ENCODE measurements at places on chromosomes 5 and 9. TPM values are rescaled to one million over a fixed set of nuclear protein-coding genes. Genes with fewer than 3 reads are reported as not detected.

- H3K4me1 ChIP-seq, result peaks cover 5% of the 10 kb centered on the region
- H3K27me3 ChIP-seq, result no peaks in the 10 kb centered on the region
- no peak overlapping the region for H3K27ac ChIP-seq
- H3K36me3 ChIP-seq, result peaks cover 20% of the 10 kb centered on the region
- no peak overlapping the region for H3K4me3 ChIP-seq
- no peak for DNase-seq
Measured at GRCh38 chr5:43305948-43306565, 7.2 kb downstream of the HMGCS1 start.

DNA sequence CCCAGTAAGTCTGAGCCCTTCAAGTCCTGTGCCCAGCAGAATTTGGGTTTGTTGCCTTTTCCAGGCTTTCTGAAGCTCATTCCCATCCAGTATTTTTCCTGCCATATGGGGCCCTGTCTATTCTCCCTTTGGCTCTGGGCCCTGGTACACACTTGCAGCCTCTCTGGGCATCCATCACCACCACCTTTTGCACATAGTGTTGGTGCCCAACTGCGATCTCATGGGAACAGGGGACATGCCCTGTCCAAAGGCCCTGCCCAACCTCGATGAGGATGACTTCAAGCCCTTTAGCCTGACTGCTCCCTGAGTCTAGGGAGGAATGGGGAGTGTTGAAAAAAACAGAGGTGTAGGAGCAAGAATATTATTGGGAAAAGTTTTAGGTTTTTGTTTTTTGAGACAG, 11.5 kb downstream of the RGS3 start:
- peaks cover 7% of the 10 kb centered on the region for H3K4me1 ChIP-seq
- H3K4me3 ChIP-seq, result no peak overlapping the region
- no peaks in the 10 kb centered on the region for H3K27me3 ChIP-seq
- DNase-seq, result no peak

GRCh38 chr5:149005077-149005892, 57.6 kb downstream of the SH3TC2 start:
- H3K27ac ChIP-seq, result no peak overlapping the region
- DNase-seq, result no peak
- 0 out of 2 replicates have a peak, but pooled peaks cover 2% of the 10 kb centered on the region for H3K4me1 ChIP-seq
- no peaks in the 10 kb centered on the region for H3K36me3 ChIP-seq
- no peak overlapping the region for H3K4me3 ChIP-seq

GRCh38 chr9:120326049-120326693, 253.8 kb downstream of the CDK5RAP2 start:
- no peaks in the 10 kb centered on the region for H3K36me3 ChIP-seq
- no peak for DNase-seq
- H3K4me1 ChIP-seq, result no peaks in the 10 kb centered on the region
- H3K27me3 ChIP-seq, result no peaks in the 10 kb centered on the region
- H3K27ac ChIP-seq, result no peak overlapping the region

The FAM78A gene
- 2.1 TPM for total RNA-seq

The WDR31 gene
- total RNA-seq, result 0.72 TPM

The NMUR2 gene
- total RNA-seq, result not detected

The FBLL1 gene
- total RNA-seq, result 4.8 TPM

The RGMB gene
- 19.3 TPM for total RNA-seq

The ANKRD18B gene
- total RNA-seq, result 10.6 TPM

Data from H9 (cell line).